ENCODE measurements at places on chromosomes 13 and 19. TPM values are rescaled to one million over a fixed set of nuclear protein-coding genes. Genes with fewer than 3 reads are reported as not detected.

The PALM3 gene
- 26.6 TPM for polyA plus RNA-seq

The IFNL1 gene
- not detected for polyA plus RNA-seq

GRCh38 chr19:33722456-33723239 lies 74.0 kb upstream of the KCTD15 start:
- no peak for DNase-seq

DNA sequence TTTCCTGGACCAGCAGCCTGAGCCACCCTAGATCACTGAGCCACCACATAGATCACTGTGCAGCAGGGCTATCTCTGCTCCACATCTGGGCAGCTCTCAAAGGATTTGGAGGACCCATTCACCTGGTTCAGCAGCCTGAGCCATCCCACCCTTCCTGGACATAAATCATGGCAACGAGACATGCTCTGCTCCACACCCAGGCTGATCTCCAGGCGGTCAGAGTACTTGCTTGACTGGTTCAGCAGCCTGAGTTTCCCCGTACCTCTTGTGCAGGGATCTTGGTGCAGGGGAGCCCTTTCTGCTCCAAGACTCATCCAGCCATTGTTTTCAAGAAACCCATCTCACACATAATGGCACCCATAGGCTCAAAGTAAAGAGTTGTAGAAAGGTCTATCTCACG lies 195.3 kb downstream of the LIG4 start:
- DNase-seq: no peak

The TEX30 gene
- polyA plus RNA-seq: 19.4 TPM

The NUDT15 gene
- 18.6 TPM for polyA plus RNA-seq

DNA sequence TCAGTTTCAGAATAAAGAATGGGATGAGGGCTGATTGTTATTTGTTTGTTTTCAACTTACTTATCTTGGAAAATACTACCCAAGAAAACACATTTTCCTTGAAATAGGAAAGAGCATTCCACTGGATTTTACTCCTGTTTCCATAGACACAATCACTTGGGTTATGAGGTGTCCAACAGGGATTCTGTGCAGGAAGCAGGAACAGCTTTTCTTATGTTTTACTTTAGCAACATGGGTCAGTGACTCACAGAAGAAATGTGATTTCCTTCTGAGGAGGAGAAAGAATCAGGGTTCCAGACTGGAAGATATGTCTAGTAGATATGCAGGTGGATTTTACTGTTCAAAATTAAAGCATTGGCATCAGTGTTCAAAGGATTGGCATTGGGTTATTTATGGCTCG lies 180.8 kb upstream of the GPC6 start:
- DNase-seq: no peak

DNA sequence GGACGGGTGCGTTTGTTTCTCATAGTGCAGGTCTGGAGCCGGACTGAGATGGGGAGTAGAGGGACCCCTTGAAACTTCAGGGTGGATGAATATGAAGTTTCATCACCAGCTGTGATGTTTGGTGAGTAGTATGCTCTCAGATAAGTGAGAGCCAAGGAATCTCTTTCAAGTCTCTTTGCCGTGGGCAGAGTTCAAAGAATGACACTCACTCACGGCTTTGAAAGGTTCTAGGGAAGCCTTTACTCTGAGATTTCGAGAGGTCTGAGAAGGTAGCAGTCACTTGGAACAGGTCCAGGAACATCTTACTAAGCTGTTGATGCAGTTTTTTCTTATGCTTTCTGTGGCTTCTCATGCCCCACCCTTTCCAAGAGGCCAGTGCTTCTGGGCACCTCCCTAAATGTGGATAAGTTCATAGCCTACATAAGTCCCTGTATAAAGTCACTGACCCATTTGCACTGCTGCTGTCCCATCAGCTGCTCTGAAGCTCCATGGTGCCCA lies at the start of gene IGFL2:
Gene IGFL2, plus strand, starts transcription at position 448 of the 498 bp plus-strand sequence. Its CDS starts 41 bp downstream, at position 489.
- DNase-seq: peak; percentile 4

The EML2 gene
- polyA plus RNA-seq: 21.8 TPM

GRCh38 chr19:2021453-2022140 lies 6.1 kb upstream of the BTBD2 start:
- no peak for DNase-seq

GRCh38 chr13:106503272-106503671 lies 32.2 kb downstream of the EFNB2 start:
- no peak for DNase-seq

- DNase-seq: no peak
Measured at GRCh38 chr19:19259741-19260140, 13.4 kb downstream of the TM6SF2 start.

DNA sequence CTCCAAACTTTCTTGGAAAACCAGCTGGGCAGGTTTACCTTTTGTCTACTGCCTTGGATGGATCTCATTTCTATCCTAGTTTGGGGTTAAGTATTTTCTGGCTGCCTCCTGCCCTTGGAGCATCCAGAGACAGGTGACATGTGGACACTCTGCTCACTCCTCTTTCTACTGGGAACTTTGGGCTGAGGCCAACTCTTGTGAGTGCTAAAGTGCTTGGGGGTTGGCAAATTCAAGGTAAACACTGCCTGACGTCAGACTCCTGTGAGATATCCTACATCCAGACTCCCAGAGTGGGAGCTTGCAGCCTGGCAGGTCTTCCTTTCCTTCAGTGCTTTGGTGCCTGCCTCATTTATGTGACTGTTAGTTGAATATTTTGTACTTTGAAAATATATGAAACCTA lies 388.1 kb downstream of the KCNRG start:
- DNase-seq: no peak

- DNase-seq: no peak
Measured at GRCh38 chr13:29756506-29756905, 93.9 kb downstream of the UBL3 start.

- DNase-seq: peak; percentile 69
Measured at GRCh38 chr19:6065685-6066374, 44.5 kb downstream of the RFX2 start.

The ZNF112 gene
- 11.8 TPM for polyA plus RNA-seq

DNA sequence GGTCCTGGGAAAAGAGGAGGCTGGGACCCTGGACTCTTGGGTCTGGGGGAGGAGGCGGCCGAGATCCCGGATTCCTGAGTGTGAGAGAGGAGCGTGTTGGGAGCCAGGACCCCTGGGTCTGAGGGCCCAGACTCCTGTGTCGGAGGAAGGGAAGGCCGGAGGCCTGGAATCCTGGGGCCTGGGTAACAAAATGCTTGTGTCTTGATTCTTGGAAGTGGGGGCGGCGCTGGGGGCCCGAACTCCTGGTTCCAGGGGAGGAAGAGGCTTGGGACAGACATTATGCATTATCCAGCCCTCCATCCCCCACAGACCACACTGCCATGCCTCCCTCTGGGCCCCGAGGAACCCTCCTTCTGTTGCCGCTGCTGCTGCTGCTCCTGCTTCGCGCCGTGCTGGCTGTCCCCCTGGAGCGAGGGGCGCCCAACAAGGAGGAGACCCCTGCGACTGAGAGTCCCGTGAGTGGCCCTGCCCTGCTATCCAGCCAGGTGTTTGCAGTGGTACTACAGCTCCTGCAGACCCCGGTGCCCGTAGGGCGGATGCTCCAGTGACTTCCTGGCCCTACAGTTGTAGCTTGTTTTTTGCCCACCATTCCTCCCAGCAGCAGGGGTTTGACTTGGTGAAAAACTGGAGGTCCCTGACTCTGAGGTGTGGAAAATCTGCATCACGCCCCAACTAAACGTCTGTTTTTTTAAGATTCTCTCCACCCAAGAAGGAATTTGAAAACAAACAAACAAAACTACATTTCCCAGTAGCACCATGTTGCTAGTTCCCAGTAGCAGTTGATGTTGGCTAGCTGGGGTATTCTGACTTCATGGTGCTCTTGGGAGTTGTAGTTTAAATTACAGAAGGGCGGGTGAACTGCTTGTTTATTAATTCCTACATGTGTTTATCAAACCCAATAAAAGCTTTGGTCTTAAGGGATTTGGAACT lies 630 bp downstream of the NUCB1 start:
- no peak for DNase-seq

The ZNF790 gene
- 14.7 TPM for polyA plus RNA-seq

DNA sequence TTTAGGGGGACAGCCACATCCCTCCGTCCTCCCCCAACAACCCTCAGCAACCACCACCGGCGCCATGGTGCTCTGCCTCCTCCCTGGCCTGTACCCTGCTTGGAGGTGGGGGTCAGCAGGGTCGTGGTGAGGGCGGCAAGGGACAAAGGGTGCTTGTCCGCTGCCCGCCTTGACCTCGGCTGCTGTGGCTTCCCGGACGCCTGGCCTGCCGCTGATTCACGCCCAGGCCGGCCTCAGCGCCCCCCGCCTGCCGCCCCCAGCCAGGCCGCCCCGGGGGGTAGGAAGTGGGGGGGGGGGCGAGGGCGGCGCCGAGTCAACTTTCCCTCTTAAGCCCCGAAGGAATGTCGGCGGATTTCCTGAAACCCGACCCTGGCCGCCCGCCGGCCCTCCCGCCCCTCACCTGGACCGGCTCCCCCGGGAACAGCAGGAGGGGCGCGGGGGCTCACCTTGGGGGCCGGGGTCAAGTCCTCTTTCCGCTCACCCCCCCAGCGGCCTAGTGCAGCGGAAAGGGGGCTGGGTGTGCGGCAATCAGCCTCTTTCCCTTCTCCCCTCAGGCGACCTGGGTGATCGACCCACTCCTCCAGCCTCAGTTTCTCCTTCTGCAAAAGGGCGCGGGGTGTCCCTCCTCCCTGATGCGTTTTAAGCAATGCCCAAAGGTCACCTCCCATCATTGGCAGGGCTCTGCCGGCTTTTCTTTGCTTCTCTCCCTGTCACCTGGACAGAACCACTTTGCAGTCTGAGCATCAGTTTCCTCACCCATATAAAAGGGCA lies 1.9 kb upstream of the TMEM59L start:
- DNase-seq: no peak

GRCh38 chr19:8466018-8466417 lies 21.2 kb downstream of the HNRNPM start:
- DNase-seq: no peak

The F2RL3 gene
- 1.2 TPM for polyA plus RNA-seq

DNA sequence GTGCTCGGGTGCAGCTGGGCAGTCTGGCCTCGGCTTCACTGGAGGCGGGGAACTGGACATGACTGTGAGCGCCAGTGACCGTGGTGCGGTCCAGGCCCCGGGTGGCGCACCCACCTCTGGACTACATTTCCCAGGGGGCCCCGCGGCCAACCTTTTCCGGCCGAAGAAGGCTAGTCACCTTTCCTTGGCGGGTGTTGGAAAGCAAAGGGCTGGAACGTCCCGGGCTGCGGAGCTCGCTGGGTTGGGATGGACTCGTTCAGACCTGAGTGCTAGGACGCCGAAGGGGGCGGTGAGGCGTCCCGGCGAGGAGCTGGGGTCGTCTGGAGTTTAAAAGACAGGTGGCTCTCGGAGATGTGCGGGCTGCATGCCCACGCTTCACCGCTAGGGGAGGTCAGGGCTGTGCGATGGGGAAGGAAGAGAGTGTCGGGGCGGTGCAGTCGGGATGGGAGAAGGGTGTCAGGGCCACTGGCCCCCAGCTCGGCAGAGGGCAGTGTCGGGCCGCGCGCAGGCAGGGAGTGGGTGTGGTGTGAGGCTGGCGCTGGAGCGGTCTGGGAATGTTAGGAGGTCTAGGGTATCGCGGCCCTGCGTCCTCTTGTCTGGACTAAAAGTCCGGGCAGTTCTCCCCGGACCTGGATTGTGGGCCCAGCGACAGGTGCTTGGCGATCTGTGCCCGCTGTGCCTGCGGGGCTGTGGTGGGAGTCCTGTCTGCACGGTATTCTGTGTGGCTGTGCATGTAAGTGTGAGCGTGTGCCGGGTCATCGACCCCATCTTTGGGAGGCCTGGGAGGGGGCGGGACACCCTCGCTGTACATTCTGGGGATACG lies 57.1 kb downstream of the ZNF568 start:
- DNase-seq: peak; percentile 92

The CGB5 gene
- not detected for polyA plus RNA-seq

DNA sequence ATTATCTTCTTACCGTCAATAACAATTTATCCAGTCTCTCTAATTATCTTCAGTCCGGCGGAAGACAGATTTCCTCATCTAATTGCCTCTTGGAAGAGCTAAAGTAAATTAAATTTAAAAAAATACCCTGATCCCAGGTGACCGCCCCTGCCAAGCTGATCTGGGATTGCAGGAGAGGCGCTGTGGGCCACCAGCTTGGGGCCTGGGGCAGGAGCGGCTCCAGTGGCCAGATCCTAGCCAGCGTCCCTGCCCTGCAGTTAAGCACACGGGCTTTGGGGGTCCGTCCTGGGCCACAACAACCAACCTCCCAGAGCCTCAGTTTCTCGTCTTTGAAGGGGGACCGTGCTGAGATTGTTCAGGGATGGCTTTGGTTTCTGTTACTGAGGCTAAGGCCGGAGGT lies 12.4 kb upstream of the TMEM255B start:
- no peak for DNase-seq

DNA sequence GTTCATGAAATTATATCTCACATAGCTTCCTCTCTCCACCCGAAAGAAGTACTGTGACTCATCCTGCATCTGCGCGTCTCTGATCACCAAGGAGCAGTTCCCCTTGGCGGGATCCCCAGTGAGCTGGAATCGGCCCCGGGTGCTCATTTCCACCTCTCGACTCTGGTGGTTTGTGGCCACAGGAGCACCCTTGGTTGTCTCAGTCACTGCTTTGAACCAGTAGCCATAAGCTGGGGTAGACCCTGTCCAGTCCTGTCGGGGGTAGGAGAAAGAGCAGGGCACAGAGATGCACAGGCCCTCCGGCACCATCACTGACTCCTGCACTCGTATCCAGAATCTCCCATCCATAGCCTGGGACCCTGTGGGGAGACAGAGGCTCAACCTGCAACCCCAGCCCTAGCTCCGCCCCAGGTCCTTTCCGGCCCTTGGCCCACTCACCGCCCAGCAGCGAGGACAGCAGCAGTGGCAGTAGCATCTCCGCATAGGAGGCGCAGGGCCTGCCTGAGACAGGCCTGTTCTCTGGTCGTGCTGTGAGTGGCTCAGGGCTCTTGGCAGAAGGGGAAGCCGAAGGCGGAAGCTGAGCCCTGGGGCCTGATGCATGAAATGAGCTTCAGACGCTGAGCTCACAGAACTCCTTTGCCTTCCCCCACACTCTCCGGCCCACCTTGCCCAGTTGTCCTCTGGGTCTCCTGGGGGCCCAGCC lies at the start of gene SIGLEC10:
Gene SIGLEC10, minus strand, starts transcription at position 536 of the 703 bp plus-strand sequence. Its CDS starts 61 bp downstream, at position 475.
- DNase-seq: peak; percentile 92

DNA sequence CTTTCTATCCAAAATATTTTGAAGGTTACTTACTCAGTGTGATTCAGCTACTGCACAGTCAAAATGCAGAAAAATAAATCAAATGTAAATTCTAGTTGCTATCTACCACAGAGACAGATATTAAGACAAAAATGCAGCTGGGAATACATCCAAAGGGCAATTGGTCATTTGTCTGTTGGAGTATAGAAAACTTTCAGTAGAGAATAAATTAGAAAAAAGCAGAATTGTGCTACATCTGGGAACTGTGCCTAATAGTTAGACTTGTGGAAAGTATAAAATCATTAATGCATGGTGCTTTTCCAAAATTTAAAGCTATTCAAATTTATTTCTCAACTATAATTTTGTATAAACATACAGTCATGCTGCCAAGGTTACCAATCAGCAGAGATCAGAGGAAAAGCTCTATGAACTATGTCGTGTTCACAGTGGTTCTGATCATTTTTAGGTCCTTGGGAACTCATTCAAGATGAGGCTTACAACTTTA lies 1635.8 kb downstream of the PCDH9 start:
- DNase-seq: no peak

DNA sequence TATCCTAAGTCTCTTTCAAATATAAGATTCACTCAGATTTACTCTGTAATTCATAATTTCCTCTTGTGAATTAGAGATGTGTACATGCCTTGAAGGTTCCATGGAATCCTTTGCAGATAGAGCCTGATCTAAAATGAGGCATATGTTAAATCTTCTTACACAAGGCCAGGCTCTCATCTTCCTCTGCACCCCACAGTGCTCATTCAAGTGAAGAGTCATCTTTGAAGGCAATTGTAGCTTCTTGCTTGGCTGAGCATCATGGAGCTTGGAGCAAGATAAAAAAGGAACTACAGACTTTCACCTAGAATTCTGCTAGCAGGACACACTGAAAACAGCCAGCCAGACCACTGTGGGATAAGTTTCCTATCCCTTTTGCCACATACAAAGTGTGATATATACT lies 566.4 kb downstream of the PCDH9 start:
- no peak for DNase-seq
